Bone marrow (tissue), 2 donors: ENCODE measurements at places on chromosomes 11 and 22.
A peak's percentile ranks its signal among the peaks of the same experiment; 100 is the strongest.

DNA sequence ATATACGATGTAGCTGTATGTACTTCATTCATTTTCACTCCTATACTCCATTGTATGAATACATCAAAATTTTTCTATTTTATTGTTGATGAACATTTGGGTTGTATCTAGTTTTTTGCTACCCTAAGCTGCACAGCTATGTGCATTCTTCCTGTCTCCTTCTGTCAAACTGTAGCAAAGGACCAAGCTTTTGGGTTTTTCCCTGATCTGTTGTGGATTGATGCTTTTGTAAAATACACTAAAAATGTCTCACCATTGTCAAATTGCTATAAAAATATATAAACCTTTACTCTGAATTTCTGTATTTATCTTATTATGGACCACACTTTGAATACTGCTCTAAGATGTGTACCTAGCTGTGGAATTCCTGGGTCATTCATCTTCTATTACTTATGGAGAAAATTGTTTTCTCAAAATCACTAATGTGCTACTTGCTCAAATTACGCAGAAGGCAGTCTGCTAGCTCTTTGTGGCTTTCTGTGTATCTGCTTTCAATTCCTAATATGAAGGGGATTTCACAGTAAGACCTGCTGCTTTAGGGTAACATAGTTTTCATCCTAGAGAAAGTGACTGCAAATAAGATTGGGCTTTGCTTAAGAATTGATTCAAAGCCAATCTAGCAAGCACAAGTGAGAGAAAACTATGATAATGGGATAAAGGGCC lies 123.4 kb downstream of the CYP2R1 start:
- DNase-seq = no peak

DNA sequence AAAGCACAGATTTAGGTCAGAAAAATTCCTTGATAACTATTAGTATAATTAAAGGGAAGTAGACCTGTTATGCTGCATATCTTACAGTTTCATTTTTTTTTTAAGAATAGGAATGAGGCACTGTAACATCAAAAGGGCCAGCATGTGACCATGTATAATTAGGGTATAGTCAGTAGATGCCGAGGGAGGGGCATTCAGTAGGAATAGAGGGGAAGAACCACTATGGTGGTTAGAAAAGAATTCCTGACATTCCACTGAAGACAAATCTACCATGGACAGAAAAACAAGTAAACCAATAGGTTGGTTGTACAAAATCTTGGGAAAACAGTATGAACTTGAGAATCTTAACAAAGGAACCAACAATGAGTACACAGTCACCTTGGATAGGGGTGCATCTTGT lies 78.4 kb upstream of the CCDC179 start:
- DNase-seq = no peak

DNA sequence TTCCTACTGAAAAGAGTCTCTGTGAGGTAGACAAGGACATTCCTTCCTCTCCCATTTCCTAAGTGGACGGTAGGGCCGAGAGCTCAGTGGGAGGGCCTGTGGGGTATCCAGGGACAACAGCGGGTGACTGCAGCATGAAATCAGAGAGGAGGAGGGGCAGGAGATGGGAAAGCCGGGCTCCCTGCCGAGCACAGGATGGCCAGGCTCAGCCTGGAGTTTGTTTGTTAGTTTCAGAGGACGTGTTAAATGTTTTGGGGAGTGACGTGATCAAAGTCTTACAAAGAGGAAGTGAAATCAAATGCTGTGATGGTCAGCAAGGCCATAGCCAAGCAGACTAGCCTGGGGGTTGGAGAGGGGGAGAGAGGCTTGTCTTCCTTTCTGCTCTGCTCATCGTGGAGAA lies 152.7 kb downstream of the ADAMTS15 start:
- no peak for DNase-seq

DNA sequence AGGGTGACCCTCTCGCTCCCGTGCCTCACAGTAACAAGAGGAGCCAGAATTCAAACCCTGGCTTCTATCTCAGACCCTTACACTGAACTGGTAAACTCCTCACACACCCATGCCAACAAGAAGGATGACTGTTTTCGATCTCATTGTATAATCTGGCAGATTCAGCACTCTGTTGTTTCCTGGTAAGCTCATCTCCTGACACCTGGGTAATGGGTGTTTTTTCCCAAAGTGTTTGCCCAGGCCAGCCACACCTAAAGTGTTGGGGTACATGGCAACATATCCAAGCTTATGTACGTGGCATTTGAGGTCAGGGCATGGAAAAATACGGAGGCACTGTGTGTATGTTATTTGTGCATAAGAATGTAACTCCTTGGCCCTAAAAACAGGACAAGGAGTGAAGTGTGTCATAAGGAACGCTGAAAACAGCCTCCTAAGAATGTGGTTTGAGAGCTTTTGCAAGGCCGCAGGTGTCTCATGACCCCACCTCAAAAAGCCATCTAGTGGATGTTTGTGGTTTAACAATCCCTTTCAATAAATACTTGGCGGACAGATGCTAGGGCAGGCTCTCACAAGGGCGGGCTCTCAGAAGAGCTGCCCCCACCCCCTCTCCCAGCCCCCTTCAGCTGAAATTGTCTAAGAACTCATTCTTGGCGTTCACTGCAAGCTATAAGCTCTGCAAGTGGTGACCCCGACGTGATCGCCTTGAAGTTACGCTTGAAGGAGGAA lies at the start of gene MS4A15:
TSS of gene MS4A15 (plus strand) at position 561 of the 726 bp plus-strand sequence. CDS start 6,867 bp downstream, outside the sequence.
- DNase-seq = no peak

GRCh38 chr22:42283278-42284201 lies 13.1 kb upstream of the TCF20 start:
- DNase-seq = no peak

- DNase-seq = no peak
Observed at GRCh38 chr11:112847568-112847967, 113.7 kb upstream of the NCAM1 start.

GRCh38 chr11:102332611-102332994 lies 14.4 kb upstream of the BIRC2 start:
- no peak for DNase-seq

DNA sequence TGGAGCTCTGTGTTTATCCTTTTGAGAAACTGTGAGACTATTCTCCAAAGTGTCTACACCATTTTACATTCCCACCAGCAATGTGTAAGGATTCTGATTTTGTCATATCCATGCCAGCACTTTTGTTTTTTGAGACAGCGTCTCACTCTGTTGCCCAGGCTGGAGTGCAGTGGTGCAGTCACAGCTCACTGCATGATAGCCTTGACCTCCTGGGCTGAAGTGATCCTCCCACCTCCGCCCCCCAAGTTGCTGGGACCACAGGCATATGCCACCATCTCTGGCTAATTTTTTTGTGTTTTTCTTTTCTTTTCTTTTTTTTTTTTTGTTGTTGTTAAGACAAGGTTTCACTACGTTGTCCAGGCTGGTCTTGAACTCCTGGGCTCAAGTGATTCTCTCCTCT lies 35.3 kb downstream of the PPP6R3 start:
- no peak for DNase-seq

GRCh38 chr11:134471087-134471715 lies 59.2 kb upstream of the B3GAT1 start:
- DNase-seq = no peak

GRCh38 chr11:108959874-108960273 lies 295.0 kb downstream of the DDX10 start:
- no peak for DNase-seq

- DNase-seq = no peak
Observed at GRCh38 chr11:34223021-34223813, 117.8 kb downstream of the NAT10 start.

DNA sequence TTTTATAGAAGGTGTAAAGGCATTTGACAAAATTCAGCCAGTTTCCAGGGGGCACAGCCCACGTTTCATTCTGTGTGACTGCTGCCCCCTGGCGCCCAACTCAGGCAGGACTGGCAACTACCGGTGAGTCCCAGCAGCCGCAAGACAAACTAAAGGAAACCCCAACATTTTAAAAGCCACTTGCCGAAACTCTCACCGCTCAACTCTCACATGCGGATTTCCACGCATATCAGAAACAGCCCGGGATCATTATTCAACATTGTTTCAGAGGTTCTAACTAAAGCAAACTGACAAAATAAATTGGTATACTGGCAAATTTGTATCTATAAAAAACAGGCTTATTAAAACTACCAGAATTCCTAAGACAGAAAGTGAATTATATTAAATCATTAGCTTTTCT lies 48.2 kb downstream of the MORC2 start:
- peak; percentile 47 for DNase-seq

GRCh38 chr11:129800655-129801054 lies 15.0 kb upstream of the TMEM45B start:
- no peak for DNase-seq
